ENCODE measurements at places on chromosomes 2 and 18.

DNA sequence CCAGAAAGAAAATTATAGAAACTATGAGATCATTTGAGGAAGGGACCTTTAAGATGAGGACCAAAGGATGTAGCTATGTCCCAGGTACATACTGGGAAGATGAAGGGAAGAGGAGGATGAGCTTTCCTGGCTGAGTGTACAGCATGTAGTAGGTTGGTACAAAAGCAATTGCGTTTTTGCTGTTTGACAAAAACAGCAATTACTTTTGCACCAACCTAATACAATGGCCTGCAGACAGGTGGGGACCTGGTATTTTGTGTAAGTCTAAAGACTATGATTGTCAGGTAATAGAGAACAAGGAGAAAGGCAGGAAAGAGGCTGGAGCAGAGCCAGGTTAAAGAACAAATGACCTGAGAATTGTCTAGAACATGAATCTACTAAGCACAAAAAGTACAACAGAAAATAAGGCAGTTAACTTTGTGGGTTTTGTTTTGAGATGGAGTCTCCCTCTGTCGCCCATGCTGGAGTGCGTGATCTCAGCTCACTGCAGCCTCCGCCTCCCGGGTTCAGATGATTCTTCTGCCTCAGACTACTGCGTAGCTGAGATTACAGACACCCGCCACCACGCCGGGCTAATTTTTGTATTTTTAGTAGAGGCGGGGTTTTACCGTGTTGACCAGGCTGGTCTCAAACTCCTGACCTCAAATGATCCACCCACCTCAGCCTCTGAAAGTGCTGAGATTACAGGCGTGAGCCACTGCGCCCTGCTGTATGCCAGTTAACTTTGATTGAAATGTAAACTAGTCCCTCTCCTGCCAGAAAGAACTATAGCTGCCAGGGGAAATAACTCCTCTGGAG lies 3.2 kb upstream of the TGOLN2 start:
- no peak for DNase-seq

DNA sequence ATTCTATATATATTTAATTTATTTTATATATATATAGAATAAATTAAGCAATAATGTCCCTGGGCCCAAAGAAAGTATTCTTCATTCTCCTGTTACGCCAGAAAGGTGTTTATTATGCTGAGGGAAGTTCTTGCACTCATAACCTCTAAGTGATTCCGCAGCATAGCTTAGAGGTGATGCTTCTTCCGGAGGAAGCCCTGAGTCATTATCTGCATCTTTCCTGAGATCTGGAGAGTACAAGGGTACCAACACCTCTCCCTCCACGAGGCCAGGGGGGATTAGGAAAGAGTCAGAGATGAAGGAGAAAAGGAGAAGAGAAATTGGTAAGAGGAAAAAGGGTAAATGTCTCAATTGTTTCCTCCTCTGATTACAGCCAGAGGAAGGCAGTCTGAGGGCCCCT lies 43.1 kb upstream of the RTN4 start:
- no peak for DNase-seq

- no peak for DNase-seq
These were observed 50.8 kb downstream of the TRIB2 start for GRCh38 chr2:12767541-12767940.

- no peak for DNase-seq
These were observed 4.7 kb upstream of the ITSN2 start for GRCh38 chr2:24365051-24365450.

DNA sequence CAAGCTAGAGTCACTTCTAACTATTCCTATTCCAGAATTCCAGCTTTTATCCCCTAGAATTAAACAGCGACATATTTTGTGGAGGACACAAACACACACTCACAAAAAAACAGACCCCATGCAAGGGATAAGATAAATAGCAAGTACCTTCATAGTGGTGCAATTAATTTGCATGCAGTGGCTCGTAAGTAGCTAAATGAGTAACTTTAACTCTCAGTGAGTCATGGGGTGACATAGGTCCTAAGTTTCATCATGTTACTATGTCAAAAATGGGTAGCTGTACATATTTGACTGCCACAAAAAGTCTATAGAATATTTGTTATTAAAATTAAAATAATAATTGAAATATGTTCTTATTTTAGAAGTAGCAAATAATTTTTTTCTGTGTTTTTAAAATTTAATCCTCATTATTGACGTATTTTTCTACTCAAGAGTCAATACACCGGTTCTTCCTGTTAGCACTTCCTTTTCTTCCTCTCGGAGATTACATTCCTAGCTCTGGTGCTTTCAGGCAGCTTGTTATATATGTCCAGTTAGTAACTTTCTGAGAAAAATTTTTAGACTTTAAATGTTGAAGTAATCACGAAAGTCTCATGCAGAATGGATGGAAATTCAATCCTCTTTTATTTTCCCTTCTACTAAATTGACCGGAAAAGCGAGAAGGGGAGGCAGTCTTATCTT lies 247.0 kb downstream of the KCNH7 start:
- no peak for DNase-seq

GRCh38 chr2:158745067-158745865 lies 49.9 kb upstream of the DAPL1 start:
- DNase-seq = peak; percentile 9

DNA sequence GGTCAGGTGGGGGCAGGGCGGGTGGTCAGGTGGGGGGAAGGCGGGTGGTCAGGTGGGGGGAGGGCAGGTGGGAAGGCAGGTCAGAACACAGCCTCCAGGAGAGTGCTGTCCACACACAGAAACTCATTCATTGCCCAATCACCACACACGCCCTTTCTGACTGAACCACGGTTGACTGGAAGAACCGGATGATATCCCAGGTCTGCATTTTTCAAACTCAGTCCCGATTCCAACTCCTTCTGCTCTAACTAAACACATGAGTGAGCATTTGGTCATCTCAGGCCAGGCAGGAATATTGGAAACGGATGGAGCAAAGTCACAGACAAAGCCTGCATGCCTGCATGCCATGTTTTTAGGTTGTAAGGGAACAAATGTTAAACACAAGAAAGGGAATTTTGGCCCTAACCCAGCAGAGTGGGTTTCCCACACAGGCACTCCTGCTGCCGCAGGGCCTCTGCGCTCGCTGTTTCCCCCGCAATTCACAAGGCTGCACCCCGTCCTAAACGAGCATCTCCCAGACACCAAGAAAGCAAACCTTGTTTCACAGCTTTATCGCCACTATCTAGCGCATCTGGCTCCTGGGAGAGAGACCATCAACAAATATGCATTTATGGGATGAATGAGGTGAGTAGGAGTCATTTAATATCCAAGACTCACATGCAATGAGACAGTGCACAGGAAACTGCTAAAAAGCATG lies 100.1 kb downstream of the ZNF516 start:
- DNase-seq = no peak

DNA sequence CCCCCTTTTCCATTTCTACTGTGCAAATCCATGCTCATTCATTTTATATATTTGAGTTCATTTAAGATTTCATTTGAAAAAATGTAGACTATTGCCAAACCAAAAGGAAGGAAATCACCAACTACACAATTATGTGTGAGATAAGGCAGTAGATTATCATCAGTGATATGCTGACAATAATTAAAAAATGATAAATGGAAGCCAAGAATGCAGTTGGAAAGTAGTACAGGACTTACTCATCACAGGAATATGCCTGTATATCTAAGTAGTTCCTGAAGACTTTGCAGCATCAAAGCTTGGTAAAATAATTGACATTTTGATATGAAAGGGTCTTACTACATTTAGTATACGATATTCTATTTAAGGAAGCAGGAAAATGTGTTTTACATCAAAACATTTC lies 166.1 kb upstream of the OTX1 start:
- no peak for DNase-seq

- DNase-seq = no peak
These were observed 45.1 kb upstream of the MAL start for GRCh38 chr2:94980406-94980805.

DNA sequence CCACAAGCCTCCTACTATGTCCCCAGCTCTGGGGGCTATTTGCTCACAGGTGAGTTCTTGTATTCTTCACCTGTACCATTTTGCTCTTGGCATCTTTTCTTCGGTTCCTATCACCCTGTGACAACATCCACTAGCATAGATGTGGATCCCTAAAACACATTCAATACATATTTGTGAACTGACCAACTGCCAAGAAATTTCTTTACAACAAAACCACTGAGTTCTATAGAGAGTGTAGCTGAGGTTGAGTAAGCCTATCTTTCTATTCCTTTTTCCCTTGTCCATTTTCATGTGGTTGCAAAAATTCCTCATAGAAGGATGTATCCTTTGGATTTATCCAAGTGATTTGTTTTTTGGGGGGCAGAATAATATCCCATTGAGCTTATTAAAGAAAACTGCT lies 192.7 kb upstream of the ITGA4 start:
- DNase-seq = no peak

- DNase-seq = no peak
These were observed 392.4 kb downstream of the TXNL1 start for GRCh38 chr18:56245866-56246580.

DNA sequence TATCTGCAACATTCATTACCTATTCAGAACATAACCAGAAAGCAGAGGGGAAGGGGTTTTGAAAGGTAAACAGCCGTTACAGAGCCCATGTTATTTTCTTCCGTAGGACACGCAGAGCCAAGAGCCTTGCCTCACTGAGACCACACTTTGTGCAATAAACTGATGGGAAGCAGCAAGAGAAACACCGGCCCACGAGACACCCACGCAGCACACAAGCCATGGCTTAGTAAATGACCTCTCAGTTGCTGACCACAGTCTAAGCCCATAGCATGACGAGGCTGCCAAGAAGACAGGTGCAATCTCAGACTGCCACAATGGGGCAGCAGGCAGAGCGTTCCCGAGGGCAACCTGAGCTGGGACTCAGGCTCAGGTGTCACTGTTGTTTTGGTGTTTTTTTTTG lies 59.6 kb downstream of the CABYR start:
- DNase-seq = no peak

Data from effector CD4-positive, alpha-beta T cell (primary cell).